ENCODE measurements at places on chromosomes 4 and X.
A peak's percentile ranks its signal among the peaks of the same experiment; 100 is the strongest.

DNA sequence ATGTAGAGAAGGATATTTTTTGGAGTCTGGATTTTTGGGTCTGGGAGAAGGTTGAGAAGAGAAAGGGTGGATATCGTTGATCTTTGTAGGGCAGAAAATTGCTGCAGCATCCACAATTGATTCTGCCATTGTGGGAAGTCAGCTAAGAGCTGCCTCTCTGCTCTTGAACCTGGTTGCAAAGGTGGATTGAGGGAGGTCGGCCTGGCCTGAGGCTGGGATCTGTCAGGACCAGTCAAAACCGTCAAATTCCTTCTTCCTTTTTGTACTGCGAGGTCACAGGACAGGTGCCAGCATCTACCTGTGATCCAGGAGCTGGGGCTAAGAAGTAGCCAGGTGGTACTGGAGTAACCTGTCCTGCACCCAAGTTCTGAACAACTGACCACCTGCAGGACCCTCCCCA is 93.7 kb downstream of the SHOX start:
- no peak overlapping the region for H3K4me3 ChIP-seq
- no peaks in the 10 kb centered on the region for H3K4me1 ChIP-seq
- DNase-seq, result peak; percentile 64
- H3K36me3 ChIP-seq, result no peaks in the 10 kb centered on the region
- no peaks in the 10 kb centered on the region for H3K27me3 ChIP-seq
- no peak overlapping the region for H3K27ac ChIP-seq

GRCh38 chr4:26226629-26227376 is 94.0 kb upstream of the RBPJ start:
- no peaks in the 10 kb centered on the region for H3K36me3 ChIP-seq
- no peaks in the 10 kb centered on the region for H3K27me3 ChIP-seq
- H3K4me3 ChIP-seq, result no peak overlapping the region
- DNase-seq, result no peak
- no peak overlapping the region for H3K27ac ChIP-seq

DNA sequence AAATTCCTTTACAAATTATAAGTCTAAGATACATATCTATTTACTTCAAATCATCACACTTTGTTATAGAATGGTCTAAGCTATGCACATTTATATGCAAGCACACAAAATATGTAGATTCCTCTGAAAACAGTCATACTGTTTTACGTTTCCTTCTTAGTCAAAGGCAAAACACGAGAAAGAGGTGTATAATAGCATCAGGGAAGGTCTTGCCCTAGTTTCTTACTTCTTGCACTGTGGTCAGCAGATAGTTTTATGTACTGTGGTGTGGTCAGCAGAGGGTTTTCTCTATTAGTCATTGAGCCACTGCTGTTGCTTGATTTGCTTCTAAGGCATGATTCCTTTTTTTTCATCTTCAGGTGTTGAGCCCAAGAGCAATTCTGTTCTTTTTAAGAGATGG is 117.7 kb downstream of the ADAM29 start:
- H3K36me3 ChIP-seq, result no peaks in the 10 kb centered on the region
- DNase-seq, result no peak
- no peak overlapping the region for H3K27ac ChIP-seq
- H3K27me3 ChIP-seq, result no peaks in the 10 kb centered on the region
- no peaks in the 10 kb centered on the region for H3K4me1 ChIP-seq

DNA sequence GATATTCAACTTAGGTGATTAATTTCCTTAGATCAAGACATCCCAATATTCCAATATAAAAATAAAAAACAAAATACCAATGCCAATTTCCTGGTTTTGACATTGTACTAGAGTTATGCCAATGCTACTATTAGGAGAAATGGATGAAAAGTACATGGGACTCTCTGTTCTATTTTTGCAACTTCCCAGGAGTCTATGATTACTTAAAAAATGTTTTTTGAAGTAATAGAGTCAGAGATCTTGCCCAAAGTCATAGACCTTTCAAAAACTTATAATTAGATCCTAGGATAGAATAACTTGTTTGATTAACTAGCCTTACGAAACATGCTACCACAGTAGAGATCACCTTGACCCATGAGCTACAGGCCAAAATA is 73.6 kb upstream of the MAOA start:
- no peaks in the 10 kb centered on the region for H3K4me1 ChIP-seq
- DNase-seq, result no peak
- no peaks in the 10 kb centered on the region for H3K27me3 ChIP-seq

- H3K27me3 ChIP-seq, result no peaks in the 10 kb centered on the region
- peaks cover 17% of the 10 kb centered on the region for H3K4me1 ChIP-seq
- no peaks in the 10 kb centered on the region for H3K36me3 ChIP-seq
- DNase-seq, result no peak
These were observed at the start of gene MAGED2 for GRCh38 chrX:54807524-54808108. MAGED2 (plus strand) TSS chrX:54807745; CDS start chrX:54809332, 1,587 bp downstream.

DNA sequence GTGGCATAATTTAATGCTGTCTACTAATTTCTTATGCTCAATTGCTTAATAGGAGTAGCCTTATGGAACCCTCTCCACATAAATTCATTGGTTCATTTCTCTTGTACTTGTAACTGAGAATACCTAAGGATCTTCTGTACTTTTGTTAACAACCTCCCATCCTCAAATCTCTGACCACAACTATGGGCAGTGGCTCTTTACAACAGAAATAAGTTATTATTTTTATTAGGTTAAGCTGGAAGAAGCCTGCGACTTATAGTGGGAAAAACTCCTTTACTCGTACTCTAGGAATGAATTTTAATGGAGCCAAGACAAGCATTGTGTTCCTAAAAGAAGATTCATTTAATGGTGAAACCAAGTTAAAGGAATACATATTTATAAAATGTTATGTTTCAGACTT is 337.1 kb upstream of the CTSO start:
- no peak for DNase-seq
- H3K4me1 ChIP-seq, result no peaks in the 10 kb centered on the region
- no peaks in the 10 kb centered on the region for H3K36me3 ChIP-seq
- no peak overlapping the region for H3K4me3 ChIP-seq

- no peaks in the 10 kb centered on the region for H3K27me3 ChIP-seq
- DNase-seq, result no peak
- no peak within 1 kb of the TSS for H3K27ac ChIP-seq
- H3K4me3 ChIP-seq, result no peak within 1 kb of the TSS
These were observed at the start of gene SLC34A2 for GRCh38 chr4:25654971-25655963. SLC34A2 (plus strand) TSS chr4:25655851; CDS start chr4:25662501, 6,650 bp downstream.

GRCh38 chrX:149456476-149457245 is 48.4 kb downstream of the IDS start:
- H3K4me3 ChIP-seq, result no peak overlapping the region
- H3K27ac ChIP-seq, result no peak overlapping the region
- no peaks in the 10 kb centered on the region for H3K36me3 ChIP-seq
- no peak for DNase-seq
- no peaks in the 10 kb centered on the region for H3K27me3 ChIP-seq

DNA sequence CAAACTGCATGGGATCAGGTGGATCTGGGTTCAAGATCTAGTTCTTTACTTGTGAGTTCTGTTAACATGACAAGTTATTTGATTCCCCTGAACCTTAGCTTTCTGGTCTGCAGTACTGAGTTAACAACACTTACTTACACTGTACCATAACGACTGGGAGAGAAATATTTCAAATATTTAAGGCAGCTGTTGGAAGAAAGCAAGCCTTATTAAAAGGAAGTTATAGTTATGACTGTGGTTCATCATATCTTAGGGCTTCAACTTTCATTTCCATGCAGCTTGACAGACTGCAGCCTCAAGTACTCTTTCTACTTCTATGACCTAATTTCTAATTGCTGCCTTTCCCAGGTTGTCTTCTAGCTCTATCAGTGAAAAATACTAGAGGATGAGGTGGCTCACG is 40.0 kb upstream of the PDGFRA start:
- DNase-seq, result no peak
- no peak overlapping the region for H3K27ac ChIP-seq
- H3K36me3 ChIP-seq, result no peaks in the 10 kb centered on the region
- H3K27me3 ChIP-seq, result no peaks in the 10 kb centered on the region

DNA sequence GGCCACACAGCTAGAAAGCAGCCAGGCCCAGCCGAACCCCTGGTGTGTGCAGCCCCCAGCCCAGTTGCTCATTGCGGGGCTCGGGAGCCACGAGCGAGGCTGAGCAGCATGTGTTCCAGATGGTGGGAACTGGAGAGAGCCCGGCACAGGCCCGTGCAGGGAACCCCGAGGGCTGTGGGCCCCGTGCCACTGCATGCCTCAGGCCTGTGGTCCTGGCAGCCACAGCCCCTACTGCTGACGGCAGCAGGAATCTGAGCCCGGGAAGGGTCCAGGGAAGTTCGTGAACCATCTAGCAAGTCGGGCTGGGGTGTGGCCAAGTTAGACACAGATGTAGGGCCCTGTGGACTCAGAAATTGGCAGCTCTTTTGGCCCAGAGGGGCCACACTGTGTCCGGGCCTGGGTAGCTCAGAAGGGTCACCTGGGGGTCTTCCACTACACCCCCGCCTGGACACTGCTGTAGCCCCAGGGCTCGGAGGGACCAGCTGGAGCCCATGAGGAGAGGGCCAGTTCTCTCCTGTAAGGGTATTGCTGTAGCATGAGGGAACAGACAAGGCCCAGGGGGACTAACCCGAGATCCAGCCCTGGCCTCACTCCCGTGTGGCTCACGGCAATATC is 12.1 kb downstream of the HTRA3 start:
- peaks cover 60% of the 10 kb centered on the region for H3K4me1 ChIP-seq
- DNase-seq, result no peak
- no peaks in the 10 kb centered on the region for H3K36me3 ChIP-seq
- no peaks in the 10 kb centered on the region for H3K27me3 ChIP-seq

GRCh38 chr4:37864786-37865185 is 26.1 kb upstream of the TBC1D1 start:
- H3K27me3 ChIP-seq, result no peaks in the 10 kb centered on the region
- no peak overlapping the region for H3K27ac ChIP-seq
- DNase-seq, result no peak
- H3K4me1 ChIP-seq, result no peaks in the 10 kb centered on the region

- no peak overlapping the region for H3K4me3 ChIP-seq
- no peak overlapping the region for H3K27ac ChIP-seq
- H3K36me3 ChIP-seq, result no peaks in the 10 kb centered on the region
- DNase-seq, result no peak
- H3K4me1 ChIP-seq, result peaks cover 4% of the 10 kb centered on the region
These were observed 33.6 kb upstream of the TBC1D9 start for GRCh38 chr4:140789759-140790158.

DNA sequence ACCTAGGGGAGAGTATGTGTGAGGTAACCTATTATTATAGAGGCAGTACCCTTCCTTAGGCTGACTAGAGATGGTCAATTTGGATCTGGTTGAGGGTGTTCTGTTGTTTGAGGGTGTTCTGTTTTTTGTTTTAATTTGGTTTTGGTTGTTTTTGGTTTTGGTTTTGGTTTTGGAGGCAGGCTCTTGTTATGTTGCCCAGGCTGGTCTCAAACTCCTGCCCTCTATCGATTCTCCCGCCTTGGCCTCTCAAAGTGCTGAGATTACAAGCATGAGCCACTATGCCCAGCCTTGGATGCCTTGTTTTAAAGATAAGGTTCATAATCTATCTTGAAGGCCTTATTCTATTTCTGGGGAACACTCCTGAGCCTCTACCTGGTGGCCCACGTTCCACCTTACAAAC is 912 bp downstream of the CXorf65 start:
- peaks cover 12% of the 10 kb centered on the region for H3K4me1 ChIP-seq
- H3K36me3 ChIP-seq, result no peaks in the 10 kb centered on the region
- H3K27me3 ChIP-seq, result peaks cover 3% of the 10 kb centered on the region
- no peak overlapping the region for H3K27ac ChIP-seq
